H54 (cell line): ENCODE measurements at places on chromosomes 11 and 22.

- DNase-seq, result no peak
These were observed 6.0 kb upstream of the CD248 start for GRCh38 chr11:66322732-66323427.

GRCh38 chr11:12724301-12725054, 50.3 kb downstream of the TEAD1 start:
- DNase-seq, result peak; percentile 36

DNA sequence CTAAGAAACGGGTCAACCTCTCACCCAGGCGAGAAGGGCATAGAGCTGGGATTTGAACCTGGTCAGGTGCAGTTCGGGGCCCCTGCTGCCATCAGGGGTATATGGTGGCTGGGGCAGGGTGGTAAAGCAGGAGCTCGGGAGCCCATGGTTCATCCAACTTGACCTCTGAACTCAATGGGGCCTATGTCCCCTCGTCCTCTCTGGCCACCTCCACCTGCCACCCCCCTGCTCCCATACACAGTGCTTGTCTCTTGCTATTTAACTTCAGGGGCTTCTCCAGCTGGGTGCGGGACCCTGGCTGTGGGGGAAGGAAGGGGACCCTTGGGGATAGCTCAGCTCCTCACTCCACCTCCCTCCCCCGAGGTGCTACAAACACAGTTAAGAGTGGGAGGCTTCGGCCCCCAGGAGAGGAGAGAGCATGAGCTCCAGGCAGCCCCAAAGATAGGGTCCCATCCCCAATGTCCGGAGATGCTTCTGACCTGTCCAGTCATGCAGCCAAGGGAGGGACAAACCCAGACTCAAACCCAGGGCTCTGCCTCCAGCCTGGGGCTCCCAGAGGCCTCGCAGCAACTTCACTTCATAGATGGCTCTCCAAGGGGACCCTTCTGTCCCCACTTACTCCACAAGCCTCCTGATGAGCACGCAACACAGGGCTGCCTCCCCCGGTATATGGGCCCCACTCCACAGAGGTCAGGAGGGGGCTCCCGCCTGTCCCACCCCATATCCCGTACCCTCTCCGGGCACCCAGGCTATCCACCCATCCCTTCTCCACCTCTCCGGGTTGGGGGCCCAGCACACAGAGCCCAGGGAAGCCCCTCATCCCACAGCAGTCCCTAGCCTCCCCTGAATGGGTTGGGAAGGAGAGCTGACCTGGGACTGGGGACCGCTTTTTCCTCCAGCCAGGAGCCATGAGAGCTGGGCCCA, 712 bp downstream of the IL2RB start:
- no peak for DNase-seq

DNA sequence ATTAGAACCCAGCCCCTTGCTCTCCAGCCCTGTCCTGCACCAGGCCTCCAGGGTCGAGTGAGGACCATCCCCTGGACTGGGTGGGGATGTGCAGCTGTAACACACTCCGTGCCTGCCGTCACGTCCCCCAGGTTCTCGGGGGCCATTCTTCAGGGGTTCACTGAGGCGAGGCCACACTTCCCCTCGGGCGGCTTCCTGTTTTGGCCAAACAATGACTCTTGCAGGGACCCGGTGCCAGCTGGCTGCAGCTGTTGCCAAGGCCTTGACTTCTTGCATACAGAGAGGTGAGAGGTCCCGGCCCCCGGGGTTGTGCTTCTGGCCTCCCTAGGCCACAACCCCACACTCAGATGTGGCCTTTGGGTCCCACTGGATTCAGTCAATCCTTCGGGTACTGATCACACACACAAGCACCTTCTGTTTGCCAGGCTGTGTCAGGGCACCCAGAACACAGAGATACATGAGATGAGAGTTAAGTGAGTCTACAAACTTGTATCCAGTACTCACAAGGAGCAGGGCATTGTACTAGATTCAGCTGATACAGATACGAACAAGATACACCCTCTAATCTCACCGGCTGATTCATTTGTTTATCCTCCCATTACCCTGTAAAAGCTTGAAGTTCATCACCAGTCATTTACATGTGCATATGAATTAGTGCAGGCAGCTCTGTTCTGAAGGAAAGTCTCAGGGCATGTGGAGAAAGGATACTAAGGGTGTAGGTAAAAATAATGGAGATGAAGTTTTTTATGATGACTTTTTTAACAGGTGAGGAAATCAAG, 32.9 kb downstream of the LRRC32 start:
- no peak for DNase-seq
